Keratinocyte (primary cell): ENCODE measurements at places on chromosomes 3 and 15. TPM values are rescaled to one million over a fixed set of nuclear protein-coding genes. Genes with fewer than 3 reads are reported as not detected.

DNA sequence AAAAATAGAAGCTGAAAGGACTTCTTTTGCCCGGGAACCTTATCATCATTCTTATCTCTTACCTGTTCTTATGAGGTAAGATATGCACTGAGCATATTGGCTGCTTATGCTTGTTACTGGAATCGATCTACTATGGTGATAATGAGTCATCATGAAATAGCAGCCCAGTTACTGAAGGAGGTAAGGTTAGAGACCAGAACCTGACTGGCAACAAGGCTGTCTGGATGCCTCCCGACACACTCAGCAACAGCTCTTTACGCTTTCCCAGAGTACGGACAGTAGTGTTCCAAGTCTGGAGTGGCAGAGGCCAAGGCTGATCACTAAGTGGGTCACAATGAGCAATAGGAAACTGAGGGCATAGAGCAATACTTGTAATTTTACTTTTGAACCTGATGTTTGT lies 314.1 kb downstream of the NLGN1 start:
- no peaks in the 10 kb centered on the region for H3K27me3 ChIP-seq
- no peak overlapping the region for H3K27ac ChIP-seq
- H3K4me1 ChIP-seq = peaks cover 2% of the 10 kb centered on the region
- no peaks in the 10 kb centered on the region for H3K36me3 ChIP-seq

- no peaks in the 10 kb centered on the region for H3K27me3 ChIP-seq
- no peak for DNase-seq
- H3K36me3 ChIP-seq = no peaks in the 10 kb centered on the region
These were observed 385.4 kb downstream of the PTPRG start for GRCh38 chr3:61946570-61947324.

DNA sequence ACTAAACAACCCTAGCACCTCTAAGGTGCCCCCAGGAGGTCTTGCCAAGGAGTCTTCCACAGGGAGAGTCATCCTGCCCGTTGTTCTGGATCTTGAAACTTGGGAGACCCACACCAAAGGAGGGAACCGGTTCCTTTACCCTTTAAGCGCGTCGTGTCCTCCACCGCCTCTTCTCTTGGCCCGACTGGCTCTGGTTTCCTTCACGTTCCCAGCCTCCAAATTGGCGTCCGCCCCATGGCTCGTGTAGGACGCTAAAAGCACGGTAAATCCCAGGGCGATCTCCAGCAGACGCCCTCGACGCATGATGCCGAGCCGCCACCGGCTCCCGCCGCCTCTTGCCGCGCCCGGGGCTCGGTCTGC lies 1.1 kb downstream of the FBN1 start:
- peak overlapping the region; percentile 75 for H3K4me3 ChIP-seq
- H3K36me3 ChIP-seq = no peaks in the 10 kb centered on the region
- H3K4me1 ChIP-seq = peaks cover 12% of the 10 kb centered on the region
- no peak overlapping the region for H3K27ac ChIP-seq
- peaks cover 4% of the 10 kb centered on the region for H3K27me3 ChIP-seq
- no peak for DNase-seq

DNA sequence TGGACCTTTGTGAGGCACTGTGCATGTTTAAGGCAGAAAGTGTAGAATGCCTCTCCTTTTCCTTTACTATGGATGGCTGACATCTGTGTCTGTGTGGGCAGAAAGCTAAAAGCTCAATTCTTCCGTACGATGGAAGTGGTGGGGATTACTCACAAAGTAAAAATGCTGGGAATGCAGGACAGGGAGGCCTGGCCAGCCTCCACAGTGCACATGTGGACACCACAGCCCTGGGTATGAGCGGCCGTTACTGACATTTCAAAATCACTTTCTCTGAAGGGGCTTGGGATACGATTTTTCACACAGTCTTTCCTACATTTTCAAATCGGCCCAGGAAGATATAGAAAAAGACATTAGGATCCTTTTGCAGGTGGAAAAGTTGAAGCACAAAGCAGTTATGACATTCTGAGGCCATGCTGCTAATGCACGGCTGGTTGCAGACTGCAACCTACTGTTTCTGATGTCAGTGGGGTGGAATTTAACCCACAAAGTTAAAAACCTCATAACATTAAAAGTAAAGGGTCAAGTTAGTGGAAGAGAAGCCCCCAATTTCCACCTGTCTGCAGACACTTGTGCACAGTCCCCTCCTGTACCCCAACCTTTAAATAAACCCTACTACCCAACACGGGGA lies 27.9 kb downstream of the EHD4 start:
- H3K4me3 ChIP-seq = no peak overlapping the region
- H3K4me1 ChIP-seq = peaks cover 82% of the 10 kb centered on the region
- H3K36me3 ChIP-seq = peaks cover 37% of the 10 kb centered on the region
- DNase-seq = no peak
- no peaks in the 10 kb centered on the region for H3K27me3 ChIP-seq
- peak overlapping the region; percentile 53 for H3K27ac ChIP-seq

DNA sequence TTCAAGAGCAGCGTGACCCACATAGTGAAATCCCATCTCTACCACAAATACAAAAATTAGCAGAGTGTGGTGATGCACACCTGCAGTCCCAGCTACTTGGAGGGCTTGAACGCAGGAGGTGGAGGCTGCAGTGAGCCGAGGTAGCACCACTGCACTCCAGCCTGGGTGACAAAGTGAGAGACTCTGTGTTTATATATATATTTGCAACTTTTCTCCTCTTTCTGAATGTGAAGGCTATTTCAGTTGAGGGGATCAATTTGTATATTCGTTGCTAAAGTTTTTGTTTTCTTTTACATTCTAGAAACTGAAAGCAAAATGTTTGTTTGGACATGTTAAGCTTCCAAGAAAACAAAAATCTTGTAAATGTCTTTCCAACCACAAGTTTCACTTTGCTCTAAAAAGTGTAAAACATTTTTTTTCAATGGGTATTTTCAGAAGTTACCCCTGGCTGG lies 29.8 kb upstream of the FAM98B start:
- DNase-seq = no peak
- no peak overlapping the region for H3K4me3 ChIP-seq
- H3K4me1 ChIP-seq = no peaks in the 10 kb centered on the region
- no peak overlapping the region for H3K27ac ChIP-seq
- no peaks in the 10 kb centered on the region for H3K36me3 ChIP-seq
- peaks cover 12% of the 10 kb centered on the region for H3K27me3 ChIP-seq

The UROC1 gene
- polyA plus RNA-seq = not detected in 3 replicates

DNA sequence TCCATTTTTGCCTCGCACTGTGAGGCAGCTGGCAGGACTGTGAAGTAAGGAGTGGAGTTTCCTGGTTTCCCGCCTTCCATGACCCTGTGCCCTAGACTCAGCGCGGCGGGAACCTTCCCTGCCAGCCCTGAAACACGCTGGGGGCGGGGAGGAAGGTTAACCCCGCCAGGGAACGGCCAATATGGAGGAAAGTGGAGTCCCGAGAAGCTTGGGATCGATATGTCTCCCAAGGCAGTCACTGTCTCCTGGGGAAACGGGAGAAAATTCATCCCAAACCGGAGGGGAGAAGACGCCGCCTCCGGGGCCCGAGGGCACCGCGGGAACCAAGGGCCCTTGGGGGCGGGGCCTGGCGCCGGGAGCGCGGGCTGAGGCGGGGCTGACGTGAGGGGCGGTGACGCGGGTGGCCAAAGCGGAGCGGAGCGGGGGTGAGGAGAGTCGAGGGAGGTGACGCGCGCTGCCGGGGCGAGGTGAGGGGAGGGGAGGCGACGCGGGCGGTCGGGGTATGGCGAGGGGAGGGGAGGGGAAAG lies at the start of gene HMCES:
HMCES (plus strand) TSS at position 432 of the 527 bp plus-strand sequence. CDS start 863 bp downstream, outside the sequence.
- no peaks in the 10 kb centered on the region for H3K27me3 ChIP-seq
- peak within 1 kb of the TSS; percentile 85 for H3K4me3 ChIP-seq
- H3K36me3 ChIP-seq = peaks cover 16% of the 10 kb centered on the region
- H3K27ac ChIP-seq = peak within 1 kb of the TSS; percentile 77
- peaks cover 24% of the 10 kb centered on the region for H3K4me1 ChIP-seq
- DNase-seq = no peak

DNA sequence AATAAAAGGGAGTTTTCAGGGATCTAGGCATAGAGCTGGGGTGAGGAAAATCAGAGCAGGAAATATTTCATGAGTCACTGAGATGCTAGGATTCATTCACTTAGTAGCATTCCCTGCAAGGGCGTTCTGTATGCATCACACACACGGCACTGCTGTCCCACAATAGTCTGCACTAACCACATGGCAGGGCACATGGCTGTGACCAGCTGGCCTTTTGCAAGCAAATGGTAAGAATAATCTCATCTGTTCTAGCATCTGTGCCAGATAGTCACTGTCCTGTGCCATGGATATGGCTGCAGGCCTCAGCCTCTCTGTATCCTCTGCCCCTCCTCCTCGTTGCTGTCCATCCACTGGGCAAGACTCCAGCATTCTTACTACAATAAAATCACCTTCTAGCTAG lies 37.8 kb downstream of the BOC start:
- peaks cover 43% of the 10 kb centered on the region for H3K4me1 ChIP-seq
- H3K4me3 ChIP-seq = no peak overlapping the region
- H3K36me3 ChIP-seq = peaks cover 1% of the 10 kb centered on the region
- H3K27me3 ChIP-seq = no peaks in the 10 kb centered on the region

The PLA1A gene
- polyA plus RNA-seq = 0.08 TPM in 1 of 3 replicates, not detected in the others

GRCh38 chr3:101867996-101868395 lies 18.7 kb downstream of the NFKBIZ start:
- H3K4me3 ChIP-seq = no peak overlapping the region
- DNase-seq = no peak
- no peaks in the 10 kb centered on the region for H3K27me3 ChIP-seq
- peaks cover 17% of the 10 kb centered on the region for H3K4me1 ChIP-seq
- no peaks in the 10 kb centered on the region for H3K36me3 ChIP-seq
- no peak overlapping the region for H3K27ac ChIP-seq

DNA sequence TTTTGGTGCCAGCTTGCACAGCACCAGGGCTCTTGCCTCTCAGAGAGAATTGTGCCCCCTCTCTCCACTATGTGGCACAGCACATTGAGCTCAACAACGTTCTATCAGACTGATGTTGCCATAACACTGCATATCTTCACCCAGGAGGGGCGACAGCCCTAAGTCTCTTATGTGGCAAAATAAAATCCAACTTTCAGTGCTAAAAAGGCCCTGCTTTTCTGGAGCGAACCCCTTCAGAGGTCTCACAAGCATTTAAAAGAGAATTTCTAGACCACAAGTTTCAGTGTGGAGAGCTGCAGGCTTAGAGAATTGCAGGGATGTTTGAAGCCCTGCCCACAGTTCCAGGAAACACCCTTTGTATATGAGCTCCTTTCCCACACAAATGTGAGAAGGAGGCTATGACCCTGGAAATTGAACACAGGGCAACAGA lies 85.5 kb downstream of the LIPC start:
- no peaks in the 10 kb centered on the region for H3K36me3 ChIP-seq
- H3K4me3 ChIP-seq = no peak overlapping the region
- no peaks in the 10 kb centered on the region for H3K27me3 ChIP-seq

The ARPP19 gene
- polyA plus RNA-seq = 85.5 to 128 TPM (median 88.0 TPM) in 3 replicates

The GOLGA8J gene
- polyA plus RNA-seq = 0.04 TPM in 1 of 3 replicates, not detected in the others
